Left ventricle myocardium inferior (tissue), 1 donor: ENCODE measurements at places on chromosomes 13 and 19.

DNA sequence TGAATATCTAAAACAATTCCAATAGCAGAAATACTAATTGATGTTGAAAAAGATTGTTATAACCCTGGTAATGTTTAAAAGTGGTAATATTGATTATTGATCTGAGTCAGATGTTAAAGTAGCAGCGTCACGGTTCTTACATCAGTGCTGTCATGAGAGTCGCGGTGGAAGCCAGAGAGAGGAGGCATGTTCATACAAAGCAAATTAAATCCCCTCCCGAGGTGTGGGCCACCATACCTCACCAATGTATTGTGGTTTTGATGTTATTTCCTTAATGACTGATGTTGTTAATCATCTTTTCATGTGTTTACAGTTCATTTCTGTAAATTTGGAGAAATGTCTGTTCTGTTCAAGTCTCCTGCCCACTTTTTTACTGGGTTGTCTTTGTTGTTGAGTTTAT is 11.2 kb downstream of the ZNF317 start:
- DNase-seq: no peak

DNA sequence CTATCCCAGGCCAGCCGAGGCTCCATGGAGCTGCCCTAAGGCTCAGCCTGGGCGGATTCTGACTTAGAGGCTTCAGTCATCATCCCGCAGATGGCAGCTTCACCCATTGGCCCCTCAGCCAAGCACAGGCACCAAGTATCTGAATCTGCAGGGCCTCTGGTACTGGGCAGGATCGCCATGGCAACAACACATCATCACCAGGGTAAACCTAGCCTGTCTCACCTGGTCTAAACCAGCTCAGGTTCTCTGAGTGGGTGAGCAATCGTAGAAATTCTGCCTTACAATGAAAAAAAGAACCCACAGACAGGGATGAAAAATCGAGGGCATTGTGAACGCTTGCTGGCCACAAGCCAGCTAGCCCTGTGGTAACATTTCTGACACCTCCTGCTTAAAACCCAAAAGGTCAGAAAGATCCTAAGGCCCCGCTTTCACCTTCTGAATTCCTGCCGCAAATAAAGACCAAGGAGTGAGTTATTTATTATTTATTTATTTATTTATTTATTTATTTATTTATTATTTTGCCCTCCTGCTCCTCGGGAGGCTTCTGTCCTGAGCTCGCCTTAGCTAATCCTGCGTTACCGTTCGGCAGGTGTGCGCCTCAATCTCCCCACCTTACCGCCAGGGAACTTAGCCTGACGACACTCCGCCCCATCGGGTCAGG is 12.0 kb upstream of the CEACAM21 start:
- no peak for DNase-seq

DNA sequence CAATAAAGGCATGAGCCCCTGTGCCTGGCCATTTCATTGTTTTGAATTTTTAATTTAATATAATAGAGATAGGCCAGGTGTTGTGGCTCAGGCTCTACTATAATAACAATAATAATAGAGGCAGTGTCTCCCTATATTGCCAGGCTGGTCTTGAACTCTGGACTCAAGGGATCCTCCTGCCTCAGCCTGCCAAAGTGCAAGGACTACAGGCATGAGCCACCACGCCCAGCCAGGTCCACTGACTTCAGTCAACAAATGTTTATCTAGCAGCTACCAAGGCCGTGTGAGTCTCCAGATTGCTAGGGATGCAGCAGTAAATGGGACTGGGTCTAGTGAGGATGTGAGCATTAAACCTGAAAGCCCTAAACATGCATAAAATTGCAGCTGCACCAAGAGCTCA is 13.8 kb upstream of the ILF3 start:
- no peak for DNase-seq

DNA sequence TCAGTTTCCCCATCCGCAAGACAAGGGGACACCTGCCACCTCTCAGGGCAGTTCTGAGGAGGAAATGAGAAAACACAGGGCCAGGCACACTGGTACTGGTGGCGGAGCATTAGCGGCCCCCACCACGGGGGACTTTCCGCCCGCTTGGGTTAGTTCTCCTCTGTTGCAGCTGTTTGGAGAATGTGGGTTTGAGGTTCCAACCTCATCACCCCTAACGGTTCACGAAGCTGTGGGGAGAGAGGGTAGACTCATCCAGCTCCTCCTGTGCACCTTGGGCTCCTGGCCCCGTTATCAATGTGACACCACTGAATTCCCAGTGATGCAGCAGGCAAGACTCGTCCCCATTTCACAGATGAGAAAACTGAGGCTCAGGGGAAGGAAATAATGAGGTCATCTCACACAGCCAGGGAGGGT is 10.3 kb downstream of the PTPRS start:
- no peak for DNase-seq

DNA sequence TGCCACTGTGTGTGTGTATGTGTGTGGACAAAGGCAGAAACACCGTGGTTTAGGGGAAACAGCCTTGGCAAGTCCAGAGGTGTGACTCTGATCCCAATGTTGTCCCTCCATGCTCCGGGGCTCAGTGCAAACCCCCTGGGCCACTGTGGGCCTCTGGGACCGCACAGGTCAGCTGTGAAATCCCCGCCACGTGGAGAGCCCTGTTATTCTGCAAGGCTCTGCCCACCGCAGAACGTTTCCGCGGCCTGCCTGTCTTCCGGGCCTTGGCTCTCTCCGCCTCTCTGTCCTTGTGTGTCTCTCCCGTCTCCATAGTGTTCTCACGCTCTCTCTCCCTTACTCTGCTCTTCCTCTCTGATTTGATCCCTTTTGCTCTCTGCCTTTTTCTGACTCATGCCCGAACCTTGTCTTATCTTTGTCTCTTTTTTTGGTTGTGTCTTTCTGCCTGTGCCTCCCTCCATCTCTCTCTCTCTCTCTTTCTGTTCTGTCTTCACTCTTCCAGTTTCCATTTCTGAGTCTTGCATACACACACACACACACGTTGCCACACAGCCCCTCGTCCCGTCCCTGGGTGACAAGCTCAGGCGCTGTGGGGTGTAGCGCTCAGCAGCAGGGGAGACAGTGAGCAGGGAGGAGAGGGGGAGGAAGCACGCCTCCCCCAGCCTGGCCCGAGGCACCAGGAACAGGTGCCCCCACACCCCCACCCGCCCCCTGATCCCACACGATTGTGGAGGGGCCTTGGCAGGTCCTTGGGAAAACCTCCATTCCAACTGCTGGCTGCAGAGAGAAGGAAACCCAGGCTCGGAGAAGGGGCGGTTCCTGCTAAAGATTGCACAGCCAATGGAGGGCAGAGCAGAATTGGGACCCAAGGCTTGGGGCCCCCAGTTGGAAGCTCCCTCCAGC is 3.0 kb downstream of the TTYH1 start:
- DNase-seq: no peak
